ENCODE measurements at places on chromosomes 12 and 14.

- no peak for DNase-seq
Observed at GRCh38 chr12:11786638-11787365, 137.3 kb downstream of the ETV6 start.

DNA sequence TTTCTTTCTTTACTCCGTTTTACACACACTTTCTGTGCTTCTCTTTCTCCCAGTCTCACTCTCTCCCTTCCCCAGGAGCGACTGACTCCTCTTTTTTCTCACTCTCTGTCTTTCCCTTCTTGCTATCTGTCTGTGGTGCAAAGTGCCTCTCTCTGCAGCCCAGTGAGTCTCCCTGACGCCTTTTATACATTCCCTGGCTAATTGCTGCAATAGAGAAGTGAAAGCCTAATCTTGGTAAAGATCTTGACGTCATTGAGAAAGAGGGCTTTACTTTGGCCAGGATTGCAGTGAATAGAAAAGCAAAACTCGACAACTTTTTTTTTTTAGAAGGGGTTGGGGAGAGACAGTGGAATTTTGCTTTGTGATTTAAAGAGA lies 706 bp upstream of the DIO2 start:
- DNase-seq = no peak

DNA sequence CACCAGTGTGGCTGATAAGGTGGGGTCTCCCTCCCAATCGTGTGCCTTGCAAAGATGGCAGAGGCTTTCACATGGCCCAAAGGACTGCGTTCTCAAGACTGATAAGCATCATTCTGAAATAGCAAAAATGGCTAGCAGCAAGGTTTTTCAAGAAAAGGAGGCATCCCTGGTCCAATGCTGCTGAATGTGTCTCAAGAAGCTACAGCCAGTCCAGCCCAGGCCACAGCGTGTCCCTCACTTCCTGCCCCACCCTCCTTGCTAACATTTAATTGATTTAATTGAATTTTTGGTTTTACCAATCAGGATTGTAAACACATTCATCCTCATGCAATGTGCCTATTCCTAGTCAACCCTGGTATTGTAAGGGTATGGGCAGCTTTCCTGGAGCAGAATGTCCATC lies 55.9 kb downstream of the C14orf132 start:
- DNase-seq = no peak

- no peak for DNase-seq
Observed at GRCh38 chr12:128852026-128852698, 1.1 kb upstream of the GLT1D1 start.

GRCh38 chr12:54300225-54300731 lies 537 bp downstream of the NFE2 start:
- DNase-seq = no peak

All from stimulated activated CD4-positive, alpha-beta T cell treated with anti-CD3 and anti-CD28 coated beads, Interleukin-1b, Interleukin-23, amount 100 ng/mL, for 24 hours (primary cell).